Hematopoietic multipotent progenitor cell treated with erythropoietin and hydrocortisone succinate and interleukin-3 and kit ligand, for 4 days (in vitro differentiated cells): ENCODE measurements at places on chromosomes 5 and 9.
A peak's percentile ranks its signal among the peaks of the same experiment; 100 is the strongest.

- DNase-seq = no peak
Observed at GRCh38 chr9:22622815-22623214, 176.2 kb downstream of the DMRTA1 start.

- DNase-seq = no peak
Observed at GRCh38 chr5:113806904-113807303, 293.4 kb downstream of the YTHDC2 start.

GRCh38 chr5:177308740-177309139, 3.0 kb downstream of the MXD3 start:
- DNase-seq = no peak

GRCh38 chr5:157303667-157304327, 37.9 kb downstream of the CYFIP2 start:
- DNase-seq = peak; percentile 43

- DNase-seq = no peak
Observed at GRCh38 chr5:172423379-172424110, 30.8 kb downstream of the SH3PXD2B start.

DNA sequence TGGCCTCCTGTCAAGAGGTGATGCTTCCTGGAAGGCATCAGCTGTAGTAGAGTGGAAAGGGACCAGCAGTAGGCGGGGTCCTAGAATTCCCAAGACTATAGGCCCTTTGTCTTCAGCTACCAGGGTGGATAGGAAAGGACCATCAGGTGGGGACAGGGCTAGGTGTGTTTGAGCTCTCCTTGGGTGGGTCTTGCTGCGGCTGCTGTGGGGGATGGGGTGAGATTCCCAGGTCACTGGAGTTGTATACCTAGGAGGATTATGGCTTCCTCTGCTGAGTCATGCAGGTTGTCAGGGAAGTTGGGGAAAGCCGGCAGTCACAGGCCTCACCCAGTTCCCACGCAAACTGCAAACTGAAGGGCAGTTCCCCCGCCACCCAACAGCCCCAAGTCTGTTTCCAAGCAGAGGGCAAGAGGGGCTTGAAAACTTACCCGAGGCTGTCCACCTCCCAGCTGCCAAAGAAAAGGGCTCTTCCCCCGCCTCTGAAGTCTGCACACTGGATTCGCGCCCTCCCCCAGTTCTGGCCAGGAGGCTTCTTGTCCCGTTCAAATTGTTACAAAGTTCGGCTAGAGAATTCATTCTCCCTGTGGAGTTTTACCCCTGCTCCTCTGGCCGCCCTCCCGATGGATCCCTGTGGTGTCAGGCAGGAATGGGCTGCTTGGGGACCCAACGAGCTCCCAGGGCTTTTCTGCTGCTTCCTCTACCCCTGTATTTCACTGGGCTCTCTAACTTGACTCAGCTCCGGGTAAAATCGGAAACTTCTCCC, 23.0 kb upstream of the ECM2 start:
- no peak for DNase-seq

DNA sequence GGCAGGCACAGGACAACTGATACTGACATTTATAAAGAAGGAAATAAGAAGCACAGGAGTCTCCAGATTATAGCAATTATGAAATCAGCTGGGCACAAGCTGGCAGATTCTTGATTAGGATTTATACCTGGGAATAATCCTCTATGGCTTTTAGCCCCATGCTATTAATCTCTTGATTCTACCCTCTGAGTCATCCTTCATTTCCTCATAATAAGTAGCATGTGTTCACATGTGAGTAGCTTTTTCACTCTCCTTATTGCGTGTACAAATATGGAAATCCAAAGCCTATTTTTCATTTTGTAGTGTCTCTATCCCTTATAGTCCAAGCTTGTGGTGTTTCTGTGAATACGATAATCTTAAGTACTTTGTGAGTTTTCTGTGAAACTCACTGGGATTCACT, 185.0 kb upstream of the PRLR start:
- DNase-seq = no peak

DNA sequence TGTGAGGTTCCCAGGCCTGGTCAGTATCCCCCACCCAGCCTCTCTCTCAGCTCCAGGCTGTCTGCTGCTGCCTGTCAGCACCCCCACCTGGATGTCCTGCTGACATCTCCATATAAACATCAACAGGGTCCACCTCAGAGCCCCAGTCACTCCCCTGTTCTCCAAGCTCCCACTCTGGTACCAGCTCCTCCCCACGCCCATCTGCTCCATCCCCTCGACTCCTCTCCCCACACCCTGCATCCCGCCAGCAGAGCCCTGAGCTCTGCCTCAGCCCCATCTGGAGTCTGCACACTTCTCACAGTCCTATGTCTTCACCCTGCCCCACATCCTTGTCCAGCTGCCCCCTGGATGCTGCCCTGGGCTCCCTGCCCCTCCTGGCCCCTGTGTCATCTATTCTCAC, 67.7 kb upstream of the LRRTM2 start:
- no peak for DNase-seq

GRCh38 chr9:130443840-130444492, 795 bp upstream of the ASS1 start:
- no peak for DNase-seq

DNA sequence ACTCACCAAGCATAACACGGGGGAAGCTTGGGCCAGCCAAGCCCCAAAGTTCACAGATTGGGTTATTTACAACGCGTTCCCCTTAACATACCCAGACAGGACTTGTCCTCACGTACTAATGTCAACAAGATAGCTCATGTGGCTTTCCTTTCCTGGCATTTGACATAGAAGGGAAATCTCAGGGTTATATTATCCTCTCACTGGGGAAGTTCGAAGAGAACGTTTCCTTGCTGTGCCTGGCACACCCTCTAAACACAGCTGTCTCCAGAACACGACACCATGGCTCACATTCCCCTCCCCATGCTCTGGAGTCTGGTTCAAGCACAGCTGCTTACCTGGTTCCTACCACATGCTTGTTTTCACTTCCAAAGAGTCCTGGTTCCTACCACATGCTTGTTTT, 46.8 kb upstream of the OTULINL start:
- DNase-seq = no peak

GRCh38 chr9:114385397-114386181, 2.2 kb downstream of the AKNA start:
- peak; percentile 94 for DNase-seq

DNA sequence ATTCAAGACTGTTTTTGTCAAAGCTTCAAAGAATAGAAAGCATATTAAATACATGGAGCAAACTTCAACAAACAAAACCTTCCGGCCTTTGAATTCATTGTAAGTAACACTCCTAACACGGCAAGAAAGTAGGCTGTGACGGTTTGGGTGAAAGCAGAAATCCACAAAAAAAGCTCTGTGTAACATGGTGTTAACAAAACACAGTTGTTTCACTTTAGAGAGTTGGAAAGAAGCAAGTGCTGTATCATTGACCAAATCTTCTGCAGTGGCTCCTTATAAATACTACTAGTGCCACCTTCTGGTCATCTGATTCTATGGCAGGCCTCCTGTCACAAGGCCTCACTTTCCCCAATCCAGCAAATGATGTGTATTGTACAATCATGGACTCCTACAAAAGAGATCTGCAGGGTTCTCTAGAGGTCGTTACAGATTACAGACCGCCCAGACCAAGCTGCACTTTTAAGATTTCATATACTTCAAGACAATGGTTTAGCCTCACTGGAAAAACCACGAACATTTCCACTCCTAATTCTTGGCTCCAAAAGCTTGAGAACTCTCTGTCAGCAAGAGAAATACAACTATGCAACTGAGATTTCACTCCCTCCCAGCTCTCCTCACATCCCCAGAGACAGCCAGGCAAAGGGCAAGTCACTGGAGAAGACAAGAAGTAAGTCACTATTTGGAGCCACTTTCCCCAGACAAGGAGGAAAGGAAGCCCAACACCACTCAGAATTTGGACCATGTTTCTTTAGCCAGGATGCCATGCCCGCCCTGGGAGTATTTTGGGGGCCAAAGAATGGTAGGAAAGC, 196.2 kb downstream of the DTWD2 start:
- peak; percentile 91 for DNase-seq

- no peak for DNase-seq
Observed at GRCh38 chr5:77438071-77438470, 54.0 kb downstream of the WDR41 start.

- no peak for DNase-seq
Observed at GRCh38 chr5:106094204-106094607, 1576.5 kb downstream of the EFNA5 start.

- DNase-seq = no peak
Observed at GRCh38 chr9:129524582-129525270, 96.2 kb downstream of the C9orf50 start.

GRCh38 chr9:98057138-98057799, 737 bp downstream of the NANS start:
- peak; percentile 48 for DNase-seq

GRCh38 chr5:34496260-34496691, 159.9 kb upstream of the RAI14 start:
- DNase-seq = no peak

- no peak for DNase-seq
Observed at GRCh38 chr5:36631620-36632362, 25.4 kb downstream of the SLC1A3 start.

DNA sequence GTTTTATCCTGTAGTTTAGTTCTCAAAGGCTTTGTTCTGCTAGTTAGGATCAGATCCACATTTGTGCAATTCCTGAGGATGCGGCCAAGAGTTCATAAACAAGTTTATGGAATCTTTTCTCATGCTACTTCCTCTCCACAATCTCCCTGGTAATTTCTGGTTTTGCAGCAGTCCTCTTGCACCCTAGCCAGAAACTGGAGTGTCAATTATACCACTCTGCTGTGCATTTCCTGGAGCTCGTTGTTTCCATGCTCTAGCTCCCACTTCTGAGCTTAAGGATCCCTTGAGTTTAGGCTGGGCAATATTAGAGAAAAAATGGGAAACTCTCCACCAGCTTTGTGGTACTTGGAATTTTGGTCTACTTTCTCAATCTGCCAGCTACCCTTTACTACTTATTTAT, 474.7 kb downstream of the DIRAS2 start:
- no peak for DNase-seq

- DNase-seq = no peak
Observed at GRCh38 chr5:159161361-159162214, 47.8 kb downstream of the RNF145 start.

DNA sequence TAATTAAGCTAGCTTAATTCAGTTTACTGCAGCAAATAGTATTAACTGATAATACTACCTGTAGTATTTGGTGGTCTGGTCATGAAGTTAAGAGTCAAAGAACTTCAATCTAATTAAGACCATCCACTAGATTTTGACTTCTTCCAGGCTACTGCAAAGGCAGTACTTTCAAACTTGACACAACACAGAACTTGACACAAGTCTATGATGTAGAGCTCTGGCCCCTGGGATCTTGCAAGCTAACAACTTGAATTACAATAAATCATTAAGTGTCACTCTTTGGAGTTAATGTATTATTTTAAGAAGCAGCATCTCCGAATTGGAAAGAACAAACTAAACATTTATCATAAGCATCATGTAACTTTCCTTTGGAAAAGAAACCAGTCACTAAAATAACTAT, 40.9 kb downstream of the UIMC1 start:
- no peak for DNase-seq

DNA sequence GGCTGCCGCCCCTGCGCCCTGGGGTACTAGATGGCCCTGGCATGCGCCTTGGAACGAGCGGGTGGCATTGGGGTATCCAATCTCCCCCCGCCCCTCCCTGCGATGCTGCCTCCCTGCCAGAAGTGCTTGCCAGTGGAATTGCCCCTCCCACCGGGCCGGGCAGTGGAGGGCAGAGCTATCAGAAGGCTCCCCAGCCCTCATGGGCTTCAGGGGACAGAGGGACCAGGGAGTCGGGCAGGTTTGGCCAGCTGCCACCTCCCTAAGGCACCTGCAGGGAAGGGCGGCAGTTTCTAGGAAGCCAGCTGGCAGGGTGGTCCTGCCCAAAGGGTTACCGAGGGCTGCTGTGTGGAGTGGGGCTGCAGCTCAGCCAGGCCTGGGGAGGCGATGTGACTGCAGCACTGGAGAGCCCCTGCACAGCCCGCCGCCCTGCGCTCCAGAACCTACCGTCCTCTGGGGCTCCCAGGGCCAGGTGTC, 52.8 kb upstream of the EGFL7 start:
- DNase-seq = no peak

DNA sequence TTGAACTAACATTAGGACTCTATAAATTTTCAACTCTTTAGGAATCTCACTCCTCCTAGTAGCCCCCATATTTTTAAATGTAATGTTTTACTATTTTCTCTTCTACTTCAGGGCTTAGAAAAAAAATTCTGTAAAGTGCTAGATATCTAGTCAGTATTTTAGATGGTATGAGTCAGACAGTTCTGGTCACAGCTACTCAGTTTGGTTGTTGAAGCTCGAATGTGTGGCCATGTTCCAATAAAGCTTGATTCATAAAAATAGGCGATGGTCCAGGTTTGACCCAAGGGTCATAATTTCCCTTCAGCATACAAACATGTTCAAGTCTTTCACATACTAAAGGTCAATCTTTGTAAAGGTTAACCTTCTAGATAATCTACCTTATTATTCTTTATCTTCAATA, 566.0 kb upstream of the CDH18 start:
- DNase-seq = no peak

DNA sequence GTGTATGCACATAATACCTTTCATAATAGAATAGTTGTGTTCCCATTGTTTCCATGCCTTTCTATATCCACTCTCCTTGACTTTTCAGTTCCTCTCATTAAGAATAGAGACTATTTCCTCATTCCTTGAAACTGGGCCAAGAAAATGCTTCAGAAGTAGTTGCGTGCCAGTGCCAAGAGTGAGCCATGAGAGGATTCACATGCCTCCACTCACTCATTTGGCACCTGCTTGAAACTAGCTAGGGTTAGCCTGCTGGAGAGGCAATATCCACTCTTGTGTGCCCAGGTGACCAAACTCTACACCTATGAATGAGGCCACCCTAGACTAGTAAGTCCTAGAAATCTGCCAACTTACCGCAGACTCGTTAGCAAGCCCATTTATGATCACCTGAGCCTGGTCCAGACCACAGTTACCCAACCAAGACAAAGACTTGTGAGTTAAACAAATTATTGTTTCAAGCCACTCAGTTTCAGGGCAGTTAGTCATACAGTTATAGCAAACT, 276.3 kb downstream of the EPB41L4A start:
- no peak for DNase-seq

DNA sequence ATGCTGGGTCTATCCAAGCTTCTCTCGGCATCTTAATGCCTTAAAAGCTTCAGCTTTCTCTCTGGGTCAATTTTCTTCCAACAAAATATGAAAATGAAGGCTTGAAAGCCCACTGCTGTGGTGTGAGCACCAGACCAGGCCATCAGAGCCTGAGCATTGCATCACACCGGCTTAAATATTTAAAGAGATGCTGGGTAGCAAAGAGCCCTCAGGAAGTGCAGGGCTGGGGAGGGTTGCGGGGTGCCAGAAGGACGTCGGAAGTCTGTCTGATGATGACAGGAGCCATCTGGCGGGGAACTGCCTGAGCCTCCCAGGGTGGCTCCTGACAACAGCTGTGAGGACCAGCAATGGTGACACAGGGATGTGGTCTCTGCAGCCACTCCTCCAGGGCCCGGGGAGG, 185.5 kb downstream of the OLFM1 start:
- no peak for DNase-seq

GRCh38 chr9:92180002-92180400, 64.8 kb upstream of the SPTLC1 start:
- DNase-seq = no peak

GRCh38 chr5:36644727-36645126, 38.3 kb downstream of the SLC1A3 start:
- no peak for DNase-seq
